ENCODE measurements at places on chromosomes 6 and 20.

DNA sequence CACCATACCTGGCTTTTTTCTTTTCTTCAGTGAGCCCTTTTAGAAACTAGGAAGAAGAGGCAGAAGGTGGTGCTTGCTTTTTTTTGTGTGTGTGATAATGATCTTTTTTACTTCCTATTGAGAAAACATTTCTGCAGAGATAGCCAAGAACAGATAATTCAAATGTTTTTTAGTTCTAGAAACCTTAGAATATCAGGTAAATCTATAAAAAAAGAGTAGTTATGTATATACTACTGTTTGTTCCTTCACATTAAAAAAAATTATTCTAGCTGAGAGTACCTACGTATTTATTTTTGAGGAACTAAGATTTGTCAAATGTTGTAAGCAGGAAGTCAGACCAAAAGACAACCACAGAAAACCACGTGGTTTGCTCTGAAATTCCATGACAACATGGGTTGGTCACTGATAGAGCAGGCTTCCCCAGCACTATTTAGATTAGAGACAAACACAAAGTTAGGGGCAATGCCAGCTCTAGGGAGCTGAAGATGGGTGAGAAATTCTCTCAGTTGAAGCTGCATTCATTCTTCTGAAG is 12.8 kb downstream of the STK4 start:
- peak; percentile 80 for DNase-seq

GRCh38 chr6:1766654-1767053 is 156.9 kb downstream of the FOXC1 start:
- no peak for DNase-seq

DNA sequence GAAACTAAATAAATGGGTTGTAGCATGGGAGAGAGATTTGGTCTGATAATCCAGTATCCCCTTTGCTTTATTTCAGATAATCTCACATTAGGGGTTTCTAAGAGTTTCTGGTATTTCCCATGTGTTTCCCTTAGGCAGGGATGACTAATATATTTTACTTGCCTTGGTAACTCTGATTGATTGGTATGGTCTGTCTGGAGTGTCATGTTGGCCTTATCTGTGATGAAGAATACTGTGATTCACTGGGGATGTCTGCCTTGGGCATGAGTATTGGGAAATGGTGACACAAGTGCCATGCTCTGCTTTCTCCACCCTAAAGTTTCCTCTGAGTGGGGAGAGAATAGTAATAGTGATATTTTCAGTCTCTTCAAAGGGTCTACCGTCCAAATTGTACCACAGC is 10.1 kb downstream of the SLC22A2 start:
- no peak for DNase-seq

GRCh38 chr6:37135835-37136694 is 33.9 kb upstream of the PIM1 start:
- no peak for DNase-seq

DNA sequence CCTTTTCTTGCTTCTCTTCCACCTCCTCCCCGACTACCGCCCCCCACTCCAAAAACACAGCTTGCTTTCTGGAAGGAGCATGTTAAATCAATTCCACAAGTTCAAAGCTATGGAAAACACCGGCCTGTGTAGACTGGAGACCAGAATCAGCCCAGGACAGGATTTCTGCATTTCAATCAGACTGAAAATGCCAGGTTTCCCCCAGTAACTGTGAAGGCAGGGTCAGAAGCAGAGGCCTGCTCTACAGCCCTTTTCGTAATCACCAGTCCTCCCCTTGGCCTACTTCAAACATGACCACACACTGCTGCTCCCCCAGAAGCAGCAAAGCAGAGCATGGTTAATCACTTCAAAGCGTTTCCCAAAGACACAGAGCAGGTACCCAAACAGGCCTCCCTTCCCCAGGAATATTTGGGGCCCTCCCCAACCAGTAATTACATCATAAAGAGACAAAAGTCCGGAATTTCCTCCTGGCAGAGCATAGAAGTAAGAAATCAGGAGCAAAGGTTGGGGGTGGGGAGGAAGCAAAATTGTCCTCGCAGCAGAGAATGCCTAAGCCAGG is 38.4 kb downstream of the ZMYND8 start:
- DNase-seq: no peak

DNA sequence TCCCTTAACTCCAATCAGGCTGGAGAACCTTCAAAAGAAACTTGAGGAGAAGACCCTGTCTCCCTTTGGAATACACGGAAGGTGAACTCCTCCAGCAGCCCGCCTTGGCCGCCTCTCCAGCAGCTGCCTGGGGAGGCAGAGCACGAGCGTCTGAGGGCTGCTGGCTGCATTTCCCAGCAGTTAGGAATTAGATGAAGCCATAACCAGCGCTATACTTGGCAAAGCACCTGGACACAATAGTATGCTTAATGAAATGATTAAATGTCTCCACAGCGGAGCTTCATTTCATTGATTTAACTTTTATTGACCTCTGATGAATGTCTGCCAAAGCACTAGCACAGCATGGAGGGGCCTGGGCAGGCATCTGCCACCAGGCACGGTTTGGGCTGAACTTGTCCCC is 73.5 kb downstream of the TMEM242 start:
- no peak for DNase-seq

GRCh38 chr6:151524059-151524458 is 30.2 kb downstream of the CCDC170 start:
- DNase-seq: no peak

- no peak for DNase-seq
These were observed 174.9 kb upstream of the PRND start for GRCh38 chr20:4546786-4547185.

GRCh38 chr20:4563534-4563933 is 158.2 kb upstream of the PRND start:
- DNase-seq: no peak

- DNase-seq: no peak
These were observed 39.1 kb downstream of the ILRUN start for GRCh38 chr6:34657307-34657978.

DNA sequence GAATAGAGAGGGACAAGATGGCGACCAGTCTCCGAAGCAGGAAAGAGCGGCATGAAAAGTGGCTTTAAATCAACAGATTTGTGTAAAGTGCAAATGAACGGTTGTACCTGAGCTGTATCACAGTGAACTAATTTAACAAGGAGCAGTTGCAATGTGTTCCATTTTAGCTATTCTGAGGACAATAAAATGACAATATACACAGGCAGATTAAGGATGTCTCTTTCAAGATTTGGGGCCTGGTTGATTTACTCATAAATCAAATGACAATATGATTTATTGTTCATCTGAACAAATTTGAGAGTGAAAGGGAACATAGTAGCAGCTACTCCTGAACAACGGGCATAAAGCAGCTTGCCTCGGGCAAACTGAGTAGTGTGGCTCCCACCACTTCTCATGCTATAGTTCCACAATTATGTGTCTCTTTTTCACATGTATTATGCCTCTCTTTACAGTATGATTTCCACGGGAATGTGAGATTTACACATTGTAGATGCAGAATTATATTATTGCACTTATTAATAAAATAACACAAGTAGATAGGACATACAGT is 204.1 kb upstream of the AGPAT4 start:
- no peak for DNase-seq

DNA sequence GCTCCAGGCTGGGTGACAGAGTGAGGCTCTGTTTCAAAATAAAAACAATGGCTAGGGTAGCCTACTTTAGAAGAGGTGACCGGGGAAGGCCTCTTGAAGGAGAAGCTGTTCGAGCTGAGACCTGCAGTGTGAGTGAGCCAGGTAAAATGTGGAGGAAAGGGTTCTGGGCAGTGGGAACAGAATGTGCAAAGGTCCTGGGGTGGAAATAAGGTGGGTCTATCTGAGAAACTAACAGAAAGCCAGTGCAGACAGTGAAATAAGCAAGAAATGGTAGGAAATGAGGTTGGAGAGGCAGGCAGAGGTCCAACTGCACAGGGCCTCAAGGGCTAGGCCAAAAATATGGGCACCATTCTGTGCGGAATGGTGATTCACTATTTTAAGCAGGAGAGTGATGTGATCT is 53.4 kb downstream of the BPIFB1 start:
- no peak for DNase-seq

GRCh38 chr6:79864001-79864400 is 83.4 kb downstream of the ELOVL4 start:
- DNase-seq: no peak

- DNase-seq: no peak
These were observed 3.8 kb upstream of the NPEPL1 start for GRCh38 chr20:58688840-58689239.

GRCh38 chr6:44829836-44830235 is 442.3 kb downstream of the CDC5L start:
- no peak for DNase-seq

DNA sequence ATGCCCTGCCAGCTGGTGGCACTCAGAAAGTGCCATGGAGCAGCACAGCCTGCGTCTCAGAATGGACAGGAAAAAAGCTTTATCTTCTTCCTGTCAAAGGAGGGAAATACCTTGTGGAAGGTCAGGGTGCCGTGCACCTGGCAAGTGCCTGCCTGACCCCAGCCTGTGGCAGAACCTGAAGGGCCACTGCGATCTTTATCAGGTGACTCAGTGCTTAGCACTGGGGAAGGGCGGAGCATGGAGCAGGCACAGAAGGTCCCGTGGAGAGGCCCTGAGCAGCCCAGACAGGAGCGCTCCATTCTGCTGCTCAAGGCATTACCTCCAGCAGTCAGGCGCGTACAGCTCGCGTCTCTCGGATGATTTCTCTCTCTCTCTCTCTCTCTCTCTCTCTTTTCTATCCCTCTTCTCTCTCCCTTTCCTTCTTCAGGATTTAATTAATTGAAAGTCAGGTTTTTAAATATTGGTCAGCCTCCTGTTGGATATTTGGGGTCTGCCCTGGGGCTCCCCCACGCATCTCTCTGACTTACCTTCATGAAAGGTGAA is 31.7 kb downstream of the FOXC1 start:
- DNase-seq: no peak

GRCh38 chr20:42492290-42492689 is 697.4 kb downstream of the PTPRT start:
- DNase-seq: no peak

DNA sequence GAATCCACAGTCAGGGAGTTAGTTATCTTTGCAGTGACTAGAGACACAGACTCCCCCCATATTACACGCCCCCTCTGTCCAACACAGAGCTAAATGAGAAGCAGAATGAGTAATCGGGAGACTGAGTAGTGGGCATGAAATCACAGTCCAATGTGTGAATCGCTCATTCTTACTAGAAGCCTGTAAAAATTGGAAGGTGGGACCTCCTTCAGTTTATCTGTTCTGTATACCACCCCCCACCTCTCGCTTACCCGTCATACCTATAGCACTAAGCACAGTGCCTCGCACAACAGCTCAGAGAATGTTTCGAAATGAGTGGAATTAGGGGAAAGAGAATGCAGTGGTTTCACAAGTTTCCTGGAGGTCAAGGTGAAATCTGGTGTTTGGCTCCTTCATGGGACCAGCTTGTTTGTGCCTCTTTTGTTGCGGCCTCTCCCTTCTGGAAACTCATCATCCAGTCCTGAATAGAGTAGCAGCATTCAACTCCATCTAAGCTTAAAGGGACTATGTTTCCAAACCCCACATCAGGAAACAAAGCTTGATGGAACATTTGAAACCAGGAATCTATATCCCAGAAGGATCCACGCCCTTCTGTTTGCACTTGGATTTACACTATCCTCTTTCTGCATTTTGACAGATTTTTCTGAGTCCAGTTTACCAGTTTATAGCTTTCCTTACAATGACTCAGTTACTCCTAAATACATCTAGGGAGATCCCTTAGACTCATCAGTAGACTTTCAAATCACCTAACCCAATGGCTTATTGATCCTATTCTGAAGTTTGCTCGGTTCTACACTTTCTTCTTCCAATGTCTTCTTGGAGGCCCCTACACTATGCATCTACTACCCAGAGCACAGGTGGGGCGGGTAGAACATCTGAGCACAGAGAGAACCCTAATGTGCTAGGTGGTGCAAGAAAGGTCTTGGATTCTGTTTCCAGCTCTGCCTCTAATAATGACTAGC is 59.2 kb upstream of the PIM1 start:
- DNase-seq: no peak

- no peak for DNase-seq
These were observed 114.9 kb downstream of the GRM4 start for GRCh38 chr6:34030831-34031624.

GRCh38 chr6:99426451-99426757 is 1.3 kb upstream of the PNISR start:
- DNase-seq: no peak

All from CD8-positive, alpha-beta T cell (primary cell).